ENCODE measurements at places on chromosomes 4 and X. TPM values are rescaled to one million over a fixed set of nuclear protein-coding genes. Genes with fewer than 3 reads are reported as not detected.

Gene NUP62CL
- not detected for total RNA-seq

Gene ADAMTS3
- 2.2 TPM for total RNA-seq

Gene CORIN
- total RNA-seq = not detected

Gene DGKK
- total RNA-seq = not detected

Gene TLL1
- total RNA-seq = 7.8 TPM

Gene MAGEA2
- not detected for total RNA-seq

Gene RTL5
- total RNA-seq = 17.1 TPM

Gene OPN1MW2
- not detected for total RNA-seq

Gene VEGFD
- total RNA-seq = 0.85 TPM

Gene ZNF81
- total RNA-seq = 2.8 TPM

Gene VCX3B
- not detected for total RNA-seq

Gene NCAPG
- not detected for total RNA-seq

DNA sequence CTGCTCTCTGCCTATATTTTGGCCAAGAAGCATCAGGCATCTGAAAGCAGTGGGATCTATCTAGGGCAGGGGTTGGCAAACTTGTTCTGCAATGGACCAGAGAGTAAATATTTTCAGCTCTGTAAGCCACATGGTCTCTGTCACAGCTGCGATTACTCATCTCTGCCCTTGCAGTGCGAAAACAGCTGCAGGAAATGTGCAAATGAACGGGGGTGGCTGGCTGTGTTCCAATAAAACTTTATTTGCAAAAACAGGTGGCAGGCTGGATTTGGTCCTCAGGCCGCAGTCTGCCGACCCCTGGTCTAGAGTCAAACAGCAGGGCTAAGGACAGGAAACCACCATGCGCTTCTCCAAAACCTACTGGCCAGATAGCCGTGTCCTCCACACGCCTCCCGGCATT, 48.6 kb downstream of the ACOX3 start:
- H3K4me3 ChIP-seq = no peak overlapping the region
- no peaks in the 10 kb centered on the region for H3K27me3 ChIP-seq
- H3K36me3 ChIP-seq = peaks cover 50% of the 10 kb centered on the region
- no peak for DNase-seq
- H3K4me1 ChIP-seq = peaks cover 24% of the 10 kb centered on the region
- peak overlapping the region; percentile 38 for H3K27ac ChIP-seq

DNA sequence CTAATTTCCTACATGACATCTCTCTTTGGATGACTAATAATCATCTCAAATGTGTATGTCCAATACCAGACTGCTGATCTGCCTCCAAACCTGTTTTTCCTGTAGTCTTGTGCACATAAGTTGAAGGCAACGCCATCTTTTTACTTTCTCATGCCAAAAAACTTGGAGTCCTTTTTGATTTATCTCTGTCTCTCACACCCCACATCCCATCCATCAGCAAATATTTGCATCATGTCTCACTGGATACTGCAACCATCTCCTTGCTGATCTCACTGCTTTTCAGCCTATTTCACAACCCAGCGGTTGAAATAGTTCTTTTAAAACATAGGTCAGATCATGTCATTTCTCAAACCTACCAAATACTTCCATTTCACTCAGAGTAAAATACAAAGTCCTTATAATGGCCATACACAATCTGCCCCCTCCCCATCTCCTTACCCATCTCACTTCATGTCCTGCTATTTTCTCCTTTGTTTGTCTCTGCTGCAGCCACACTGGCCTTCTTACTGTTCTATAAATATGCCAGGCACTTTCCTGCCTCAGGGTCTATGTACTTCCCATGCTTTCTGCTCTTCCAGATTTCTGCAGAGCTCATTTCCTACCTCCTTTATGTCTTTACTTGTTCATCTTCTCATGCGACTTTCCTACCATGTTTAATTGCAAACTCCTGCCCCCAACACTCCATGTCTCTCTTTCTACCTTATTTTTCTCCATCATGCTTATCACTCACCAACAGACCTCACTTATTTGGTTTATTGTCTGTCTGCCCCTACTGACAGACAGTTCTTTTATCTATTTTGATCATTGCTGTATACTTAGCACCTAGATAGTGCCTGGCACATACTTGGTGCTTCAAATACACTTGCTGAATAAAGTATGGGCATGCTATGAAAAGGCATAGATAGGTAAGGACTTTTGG, 98.8 kb downstream of the ANXA3 start:
- peaks cover 13% of the 10 kb centered on the region for H3K4me1 ChIP-seq
- H3K4me3 ChIP-seq = no peak overlapping the region
- H3K27me3 ChIP-seq = no peaks in the 10 kb centered on the region
- no peak for DNase-seq
- H3K36me3 ChIP-seq = no peaks in the 10 kb centered on the region

DNA sequence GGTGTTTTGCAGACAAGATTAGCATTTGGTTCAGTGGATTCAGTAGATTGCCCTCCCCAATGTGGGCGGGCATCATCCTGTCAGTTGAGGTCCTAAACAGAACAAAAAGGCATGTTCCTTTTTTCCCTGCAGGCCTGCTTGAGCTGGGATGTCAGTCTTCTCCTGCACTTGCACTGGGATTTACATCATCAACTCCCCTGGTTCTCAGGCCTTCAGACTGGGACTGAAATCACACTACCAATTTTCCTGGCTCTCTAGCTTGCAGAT, 278.9 kb upstream of the FTHL17 start:
- no peak overlapping the region for H3K27ac ChIP-seq
- no peak for DNase-seq
- H3K4me1 ChIP-seq = no peaks in the 10 kb centered on the region
- no peaks in the 10 kb centered on the region for H3K27me3 ChIP-seq
- H3K4me3 ChIP-seq = no peak overlapping the region

GRCh38 chrX:68936608-68937007, 107.8 kb downstream of the EFNB1 start:
- no peaks in the 10 kb centered on the region for H3K36me3 ChIP-seq
- no peak overlapping the region for H3K27ac ChIP-seq
- H3K4me3 ChIP-seq = no peak overlapping the region
- H3K4me1 ChIP-seq = no peaks in the 10 kb centered on the region
- peaks cover 3% of the 10 kb centered on the region for H3K27me3 ChIP-seq
- DNase-seq = peak; percentile 67

DNA sequence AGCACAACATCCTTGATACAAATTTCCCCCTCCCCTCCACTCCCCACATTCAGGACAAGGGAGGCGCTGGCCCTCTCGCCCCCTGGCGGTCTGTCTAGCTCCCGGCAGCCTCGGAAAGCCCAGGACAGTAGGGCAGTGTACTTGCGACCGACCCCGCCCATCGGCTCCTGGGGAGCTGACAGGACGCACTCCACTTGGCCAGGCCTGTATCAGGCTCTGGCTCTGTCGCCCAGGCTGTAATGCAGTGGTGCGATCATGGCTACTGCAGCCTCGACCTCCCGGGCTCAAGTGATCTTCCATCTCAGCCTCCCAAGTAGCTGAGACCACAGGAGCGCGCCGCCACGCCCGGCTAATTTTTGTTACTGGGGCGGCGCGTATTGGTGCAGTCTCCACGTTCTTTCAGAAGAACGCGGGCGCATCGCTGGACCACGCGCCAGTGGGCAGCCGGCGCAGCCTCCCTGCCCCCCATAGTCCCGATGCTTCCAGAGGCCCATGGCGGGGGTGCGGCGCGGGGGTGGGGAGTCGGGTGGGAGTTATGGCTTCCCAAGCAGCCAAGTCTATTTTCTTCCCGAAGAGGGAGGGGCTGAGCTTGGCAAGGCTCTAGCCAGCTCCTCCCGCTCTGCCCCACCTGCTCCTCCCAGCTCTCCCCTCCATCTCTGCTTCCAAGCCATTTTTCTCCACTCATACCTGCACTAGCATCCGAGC, 7.8 kb upstream of the AKAP14 start:
- no peaks in the 10 kb centered on the region for H3K36me3 ChIP-seq
- no peaks in the 10 kb centered on the region for H3K4me1 ChIP-seq
- no peak overlapping the region for H3K27ac ChIP-seq
- no peaks in the 10 kb centered on the region for H3K27me3 ChIP-seq

DNA sequence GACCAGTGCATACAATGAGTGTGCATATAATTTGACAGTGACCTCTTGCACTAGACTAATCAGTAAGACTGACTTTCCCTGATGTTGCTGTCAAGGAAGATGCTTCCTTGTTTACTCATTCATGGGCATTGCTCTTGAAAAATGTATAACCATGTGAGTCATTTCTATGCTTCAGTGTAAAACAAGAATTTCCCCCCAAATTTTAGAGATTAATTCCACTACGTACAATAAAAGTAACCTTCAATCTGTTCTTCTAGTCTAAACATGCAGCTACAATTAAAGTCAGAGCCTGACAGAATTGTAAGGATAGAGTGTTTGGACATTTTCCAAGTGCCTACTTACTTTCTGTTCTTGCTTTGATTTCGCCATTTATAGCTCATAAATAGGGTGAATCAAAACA, 935.7 kb downstream of the RAPGEF2 start:
- no peak overlapping the region for H3K4me3 ChIP-seq
- no peaks in the 10 kb centered on the region for H3K4me1 ChIP-seq
- no peak for DNase-seq
- H3K27me3 ChIP-seq = no peaks in the 10 kb centered on the region
- no peaks in the 10 kb centered on the region for H3K36me3 ChIP-seq
- no peak overlapping the region for H3K27ac ChIP-seq

DNA sequence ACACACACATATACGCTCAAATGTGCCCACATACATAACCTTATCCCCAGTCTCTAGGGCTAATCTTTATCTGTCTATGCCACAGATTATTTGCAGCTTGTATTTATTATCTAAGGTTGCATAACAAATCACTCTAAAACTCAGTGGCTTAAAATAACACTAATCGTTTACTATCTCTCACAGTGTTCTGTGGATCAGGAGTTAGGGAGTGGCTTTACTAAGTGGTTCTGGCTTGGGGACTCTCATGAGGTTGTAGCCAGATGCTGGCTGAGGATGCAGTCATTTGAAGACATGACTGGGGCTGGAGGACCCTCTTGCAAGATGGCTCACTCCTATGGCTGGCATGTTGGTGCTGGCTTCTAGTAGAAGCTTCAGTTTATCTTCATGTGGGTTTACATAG, 68.5 kb upstream of the LNX1 start:
- DNase-seq = no peak
- no peak overlapping the region for H3K27ac ChIP-seq

DNA sequence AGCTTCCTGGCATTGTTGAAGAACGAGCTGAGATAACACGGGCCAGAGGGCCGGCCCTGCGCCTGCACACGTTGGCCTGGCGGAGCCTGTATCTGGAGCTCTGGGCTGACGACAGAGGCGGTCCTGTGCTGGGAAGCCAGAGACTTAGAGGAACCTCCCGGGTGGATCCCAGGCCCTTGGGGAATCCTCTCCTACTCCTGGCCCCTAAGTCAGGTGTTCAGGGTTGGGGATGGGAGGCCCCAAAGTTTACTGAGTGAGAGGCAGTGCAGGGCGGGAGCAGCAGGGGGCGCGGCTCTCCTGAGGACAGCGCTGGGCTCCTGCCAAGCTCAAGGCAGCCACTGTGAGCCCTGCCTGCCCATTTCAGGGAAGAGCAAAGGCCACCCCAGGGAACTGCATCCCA, 2.5 kb upstream of the HTRA3 start:
- H3K36me3 ChIP-seq = no peaks in the 10 kb centered on the region
- H3K27me3 ChIP-seq = no peaks in the 10 kb centered on the region
- H3K27ac ChIP-seq = no peak overlapping the region
- no peak overlapping the region for H3K4me3 ChIP-seq
- DNase-seq = peak; percentile 78

GRCh38 chr4:174626342-174627008, 104.2 kb upstream of the HPGD start:
- no peak overlapping the region for H3K4me3 ChIP-seq
- no peaks in the 10 kb centered on the region for H3K27me3 ChIP-seq
- H3K36me3 ChIP-seq = no peaks in the 10 kb centered on the region
- H3K4me1 ChIP-seq = no peaks in the 10 kb centered on the region
- DNase-seq = no peak

DNA sequence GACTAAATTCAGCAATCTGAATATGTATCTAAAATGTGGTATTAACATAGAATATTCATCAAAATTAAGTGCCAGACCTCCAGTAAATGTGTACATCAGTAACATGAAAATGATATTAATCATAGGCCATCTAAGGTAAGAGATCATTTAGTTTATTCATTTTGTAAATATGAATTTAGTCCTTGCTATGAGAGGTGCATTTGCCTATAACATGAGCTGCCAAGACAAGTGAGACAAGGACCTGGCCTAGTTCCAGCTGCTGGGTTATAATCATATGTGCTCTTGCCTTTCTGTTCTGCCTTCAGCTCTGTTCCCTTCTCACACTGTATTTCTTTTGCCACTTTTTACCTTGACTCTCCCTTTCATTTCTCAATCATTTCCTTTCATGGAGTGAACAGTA, 160.0 kb downstream of the STIM2 start:
- H3K4me3 ChIP-seq = no peak overlapping the region
- peaks cover 17% of the 10 kb centered on the region for H3K36me3 ChIP-seq
- no peak for DNase-seq
- no peaks in the 10 kb centered on the region for H3K27me3 ChIP-seq

GRCh38 chrX:30741545-30741944, 88.3 kb downstream of the GK start:
- H3K4me1 ChIP-seq = no peaks in the 10 kb centered on the region
- H3K36me3 ChIP-seq = no peaks in the 10 kb centered on the region
- no peak for DNase-seq

DNA sequence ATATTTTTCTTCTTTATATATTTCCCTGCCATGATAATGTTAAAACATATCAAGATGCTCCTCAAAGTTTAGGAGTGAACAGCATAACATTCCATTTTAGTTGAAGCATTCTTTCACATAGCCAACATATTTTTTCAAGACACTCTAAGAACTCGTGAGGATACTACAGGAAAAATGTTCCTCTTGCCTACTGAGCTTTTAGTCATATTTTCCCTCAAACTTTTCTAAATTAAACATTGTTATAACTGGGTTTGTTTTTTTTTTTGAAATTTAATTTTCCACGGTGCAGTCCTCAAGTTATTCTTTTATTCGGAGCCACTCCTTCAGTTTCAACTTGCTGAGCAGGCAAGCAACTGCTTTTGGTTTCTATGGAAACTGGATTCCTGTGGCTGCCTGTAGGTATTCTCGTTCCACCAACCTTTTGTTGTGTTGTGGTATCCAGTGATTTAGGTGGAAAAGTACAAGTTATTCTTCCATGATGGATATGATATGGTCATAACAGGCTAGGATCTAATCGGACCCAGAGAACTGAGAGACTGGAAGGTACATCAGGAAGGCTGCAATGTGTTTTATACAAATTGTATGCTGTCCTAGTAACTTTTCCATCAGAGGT, 248.0 kb downstream of the TRIML1 start:
- H3K36me3 ChIP-seq = no peaks in the 10 kb centered on the region
- H3K4me1 ChIP-seq = no peaks in the 10 kb centered on the region
- DNase-seq = no peak
- H3K4me3 ChIP-seq = no peak overlapping the region
- no peaks in the 10 kb centered on the region for H3K27me3 ChIP-seq
